Activated naive CD4-positive, alpha-beta T cell treated with anti-CD3 and anti-CD28 coated beads, Interleukin-2, amount 50 U/mL, for 72 hours (primary cell): ENCODE measurements at places on chromosomes 5 and 9.

DNA sequence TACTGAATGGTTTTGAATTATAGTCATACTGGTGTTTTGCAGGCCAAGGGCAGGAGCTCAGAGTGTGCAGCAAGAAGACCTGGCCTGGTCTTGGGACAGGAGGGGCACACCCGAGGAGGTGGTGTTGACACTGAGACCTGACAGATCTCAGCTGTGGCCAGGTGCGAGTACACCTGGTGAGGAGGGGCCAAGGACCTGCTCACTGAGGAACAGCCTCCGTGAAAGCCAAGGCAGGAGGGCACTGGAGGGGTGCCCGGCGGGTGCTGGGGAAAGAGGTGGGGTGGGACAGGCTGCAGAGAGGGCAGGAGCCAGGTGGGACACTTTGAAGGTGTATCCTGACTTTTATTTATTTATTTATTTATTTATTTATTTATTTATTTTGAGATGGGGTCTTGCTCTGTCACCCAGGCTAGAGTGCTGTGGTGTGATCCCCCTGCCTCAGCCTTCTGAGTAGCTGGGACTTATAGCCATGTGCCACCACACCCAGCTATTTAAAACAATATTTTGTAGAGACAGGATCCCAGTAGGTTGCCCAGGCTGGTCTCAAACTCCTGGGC is 23.3 kb upstream of the LAMC3 start:
- DNase-seq: no peak

GRCh38 chr9:15299374-15299939 is 7.6 kb downstream of the TTC39B start:
- peak; percentile 72 for DNase-seq

DNA sequence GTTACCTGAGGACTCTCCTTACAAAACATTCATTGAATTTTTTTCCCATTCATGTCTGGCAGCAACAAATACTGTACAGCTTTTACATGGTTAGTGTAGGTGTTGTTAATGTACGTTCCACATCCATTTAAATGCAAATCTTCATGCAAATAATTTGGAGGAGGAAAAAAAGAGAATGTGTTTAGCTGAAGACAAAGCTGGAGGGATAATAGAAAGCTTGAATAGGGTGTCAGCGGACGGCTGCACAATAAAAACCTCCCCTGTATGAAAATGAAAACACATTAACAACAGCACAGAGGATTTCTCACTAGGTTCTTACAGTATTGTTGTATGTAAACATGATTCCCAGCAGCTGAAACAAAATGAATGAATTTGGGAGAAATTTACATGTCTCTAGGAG is 231.5 kb downstream of the ZNF608 start:
- DNase-seq: no peak

DNA sequence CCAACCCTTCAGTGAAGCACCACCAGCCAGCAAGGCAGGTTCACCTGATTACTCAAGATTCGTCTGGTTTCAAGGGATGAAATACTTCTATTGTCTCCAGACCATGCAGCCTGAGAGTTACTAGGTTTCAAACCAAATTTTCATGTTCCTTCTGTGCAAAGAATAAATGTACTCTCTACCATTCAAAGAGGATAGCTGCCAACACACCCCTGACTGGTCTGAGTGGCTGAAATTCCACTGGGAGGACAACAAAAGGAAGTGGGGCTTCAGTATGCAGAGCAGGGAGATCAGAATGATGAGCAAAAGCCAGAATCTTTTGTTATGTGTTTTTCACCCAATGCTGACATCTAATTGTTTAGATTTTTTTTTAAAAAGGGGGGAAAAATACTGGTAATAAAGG is 356.3 kb downstream of the BNC2 start:
- DNase-seq: no peak

DNA sequence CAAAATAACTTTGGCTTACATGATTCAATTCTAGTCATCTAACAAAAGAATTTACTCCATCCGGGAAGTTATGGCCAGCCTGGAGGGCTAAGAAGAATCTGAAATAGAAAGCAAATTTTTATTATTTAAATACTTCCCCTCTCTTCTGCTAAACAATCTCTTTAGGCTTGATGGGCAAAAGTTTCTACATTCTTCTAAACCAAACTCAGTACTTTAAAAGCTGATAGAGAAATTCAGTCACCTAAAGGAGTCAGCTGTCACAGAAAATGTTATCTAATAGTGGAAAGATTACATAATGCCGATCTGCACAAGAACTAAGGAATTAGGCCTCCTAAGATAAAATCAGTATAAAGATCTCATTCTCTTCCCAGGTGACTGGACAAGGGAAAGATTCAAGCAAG is 32.4 kb downstream of the GNAQ start:
- no peak for DNase-seq

GRCh38 chr9:90641884-90642487 is 638 bp downstream of the DIRAS2 start:
- DNase-seq: no peak

DNA sequence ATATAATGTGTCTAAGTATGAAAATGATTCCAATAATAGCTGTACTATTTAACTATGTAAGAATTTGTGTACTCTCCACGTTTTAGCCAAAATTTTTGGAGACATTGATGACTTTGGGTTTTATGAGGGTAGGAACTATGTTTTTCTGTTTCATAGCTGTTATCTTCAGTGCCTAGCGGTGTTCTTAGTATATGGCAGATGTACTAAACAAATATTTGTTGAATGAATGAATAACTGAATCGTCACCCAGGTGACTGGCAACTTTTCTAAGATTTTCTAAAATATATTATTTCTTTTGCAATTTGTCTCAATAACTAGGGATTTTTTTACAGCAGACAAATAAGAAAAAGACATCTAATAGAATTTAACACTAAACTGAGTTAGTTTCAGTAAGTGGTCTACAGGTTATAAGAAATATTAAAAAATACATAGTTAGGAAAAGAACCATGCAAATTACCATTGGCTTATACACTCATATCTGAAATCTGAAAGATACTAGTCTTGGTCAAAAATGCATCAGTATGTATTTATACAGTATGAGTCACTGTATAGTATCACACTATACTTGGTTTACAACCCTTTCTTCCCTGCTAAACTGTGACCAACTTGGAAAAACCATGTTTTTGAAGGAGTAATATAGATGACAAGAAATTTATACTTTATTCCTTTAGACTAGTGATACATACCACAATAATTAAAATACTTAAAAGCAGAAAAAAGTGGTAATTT is 10.5 kb upstream of the ERCC6L2 start:
- no peak for DNase-seq

GRCh38 chr9:6109571-6109970 is 94.1 kb upstream of the RANBP6 start:
- no peak for DNase-seq

GRCh38 chr5:141564216-141564692 is 54.5 kb downstream of the DIAPH1 start:
- peak; percentile 62 for DNase-seq

GRCh38 chr9:116207371-116208111 is 54.0 kb downstream of the PAPPA start:
- DNase-seq: no peak

DNA sequence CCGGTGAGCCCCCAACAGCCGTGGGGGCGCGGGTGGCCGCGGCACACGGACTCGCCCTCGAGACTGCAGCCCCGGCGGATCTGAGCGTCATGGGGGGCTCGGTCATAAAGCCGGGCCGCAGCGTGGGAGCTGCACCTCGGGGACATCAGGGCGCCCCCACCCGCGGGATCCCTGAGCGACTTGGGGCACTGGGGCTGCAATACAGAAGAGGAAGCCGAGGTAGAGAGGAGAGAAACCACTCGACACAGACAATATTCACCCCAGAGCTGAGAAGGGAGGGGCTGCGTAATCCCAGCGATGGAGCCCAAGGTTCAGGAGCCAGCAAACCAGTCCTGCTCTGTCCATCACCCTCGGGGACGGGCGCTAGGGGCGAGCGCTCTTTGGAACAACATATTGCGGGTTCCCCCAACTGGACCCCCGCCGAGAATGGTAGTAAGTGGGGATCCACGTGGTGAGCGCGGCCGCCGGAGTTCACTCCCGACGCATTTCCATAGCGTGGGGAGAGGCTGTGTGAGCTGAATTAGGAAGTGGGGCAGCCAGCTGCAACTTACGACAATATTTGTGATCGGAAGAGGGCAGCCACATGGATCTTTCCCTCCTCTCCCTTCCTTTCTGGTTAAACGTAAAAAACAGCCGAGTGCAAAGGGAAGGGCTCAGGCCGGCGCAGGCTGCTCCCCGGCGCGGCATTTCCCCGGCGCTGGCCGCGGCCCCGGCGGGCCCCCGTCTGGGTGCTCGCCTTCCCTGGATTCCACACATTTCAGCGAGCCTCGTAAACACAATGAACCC is 9.9 kb downstream of the PTCH1 start:
- DNase-seq: no peak

DNA sequence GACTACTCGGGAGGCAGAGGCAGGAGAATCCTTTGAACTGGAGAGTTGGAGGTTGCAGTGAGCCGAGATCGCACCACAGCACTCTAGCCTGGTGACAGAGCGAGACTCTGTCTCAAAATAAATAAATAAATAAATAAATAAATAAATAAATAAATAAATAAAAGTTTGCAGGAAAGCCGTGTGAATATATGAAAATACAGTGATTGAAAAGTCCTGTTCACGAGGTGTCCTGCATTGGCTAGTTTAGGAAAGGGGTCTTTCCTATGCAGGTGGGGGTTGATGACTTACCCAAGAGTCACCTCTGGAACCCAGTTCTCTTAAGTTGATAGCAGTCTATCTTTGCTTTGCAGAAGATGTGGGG is 7.3 kb downstream of the TENT4A start:
- DNase-seq: no peak

DNA sequence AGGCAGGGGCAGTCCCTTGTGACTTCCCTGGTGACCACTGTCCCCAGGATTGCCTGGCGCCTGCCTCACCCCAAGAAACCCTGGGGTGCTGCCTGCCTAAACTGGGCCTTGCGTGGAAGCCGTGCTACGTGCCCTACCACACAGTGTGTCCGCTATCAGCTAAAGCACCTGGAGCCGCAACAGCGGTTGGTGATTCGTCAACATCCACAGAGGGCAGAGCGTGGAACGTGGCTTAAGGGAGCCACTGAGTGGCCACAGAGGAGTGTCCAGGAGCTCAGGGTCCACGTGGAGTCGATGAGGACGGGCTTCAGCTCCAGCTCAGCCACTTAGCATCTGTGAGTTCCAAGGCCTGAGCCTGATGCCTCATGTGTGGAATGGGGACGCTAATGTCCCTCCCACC is 25.3 kb downstream of the LAMC3 start:
- no peak for DNase-seq

DNA sequence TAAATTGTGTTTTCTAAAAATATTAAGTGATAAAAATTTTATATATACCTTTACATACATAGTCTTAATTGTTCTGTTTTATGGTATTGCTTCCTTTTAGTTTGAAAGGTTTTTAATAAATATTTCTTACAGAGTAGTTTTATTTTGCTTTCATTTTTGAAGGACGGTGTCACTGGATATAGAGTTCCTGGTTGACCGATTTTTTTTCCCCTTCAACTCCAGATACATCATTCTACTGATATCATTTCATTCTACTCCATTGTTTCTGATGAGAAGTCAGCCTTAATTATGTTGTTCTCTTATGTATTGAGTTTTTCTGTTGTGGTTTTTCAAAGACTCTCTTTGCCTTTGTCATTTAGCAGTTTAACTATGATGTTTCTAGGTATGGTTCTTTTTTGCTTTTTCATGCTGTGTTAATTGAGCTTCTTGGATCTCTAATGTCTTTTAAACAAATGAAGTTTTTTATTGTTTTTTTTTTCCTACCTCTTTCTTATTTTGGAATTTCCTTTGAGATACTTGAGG is 30.4 kb downstream of the MTREX start:
- no peak for DNase-seq

DNA sequence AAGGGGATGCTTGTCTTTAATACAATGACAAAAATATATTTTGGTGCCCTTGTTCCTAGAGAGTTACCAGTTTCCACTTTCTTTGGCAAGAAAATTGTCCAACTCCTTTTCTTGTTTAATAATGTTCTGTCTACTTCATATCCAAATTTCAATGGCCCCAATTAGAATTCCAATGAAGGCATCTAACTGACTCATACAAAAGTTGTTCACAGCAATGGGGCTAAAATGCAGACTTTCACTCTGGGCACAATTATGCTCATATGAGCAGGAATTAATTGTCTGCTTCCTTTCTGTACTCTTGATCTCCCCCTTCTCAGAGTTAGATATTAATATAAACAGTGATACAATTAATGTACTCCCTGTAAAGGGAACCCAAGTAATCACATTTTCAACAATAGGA is 42.1 kb upstream of the ZNF622 start:
- no peak for DNase-seq

GRCh38 chr5:172690258-172691075 is 49.4 kb downstream of the NEURL1B start:
- peak; percentile 40 for DNase-seq

- DNase-seq: no peak
These were observed 536.3 kb upstream of the PTPRD start for GRCh38 chr9:11149065-11149464.

- no peak for DNase-seq
These were observed 87.4 kb upstream of the HSPA9 start for GRCh38 chr5:138662599-138662998.

GRCh38 chr5:126603402-126603991 is 2.8 kb downstream of the PHAX start:
- DNase-seq: no peak

GRCh38 chr9:16247188-16247875 is 623.1 kb downstream of the BNC2 start:
- DNase-seq: no peak

GRCh38 chr9:116935149-116935897 is 248.2 kb downstream of the TRIM32 start:
- DNase-seq: no peak

DNA sequence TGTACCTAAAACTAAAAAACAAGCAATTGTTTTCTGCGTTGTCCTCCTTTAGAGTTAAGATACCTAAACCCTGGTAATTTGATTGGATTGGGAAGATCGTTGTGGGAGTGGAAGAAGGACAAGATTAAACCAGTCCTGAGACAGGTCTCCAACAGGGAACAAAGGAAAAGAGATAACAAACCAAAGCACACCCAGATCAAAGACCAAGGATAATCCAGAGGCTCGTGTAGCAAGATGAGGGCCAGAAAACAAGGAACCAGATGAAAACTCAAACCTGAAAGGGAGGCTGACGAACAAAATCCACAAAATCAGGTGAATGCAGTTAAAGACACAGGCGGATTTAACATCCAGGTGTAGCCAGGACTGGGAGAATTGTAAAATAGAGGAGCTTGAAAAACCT is 618.1 kb downstream of the SLCO4C1 start:
- no peak for DNase-seq

DNA sequence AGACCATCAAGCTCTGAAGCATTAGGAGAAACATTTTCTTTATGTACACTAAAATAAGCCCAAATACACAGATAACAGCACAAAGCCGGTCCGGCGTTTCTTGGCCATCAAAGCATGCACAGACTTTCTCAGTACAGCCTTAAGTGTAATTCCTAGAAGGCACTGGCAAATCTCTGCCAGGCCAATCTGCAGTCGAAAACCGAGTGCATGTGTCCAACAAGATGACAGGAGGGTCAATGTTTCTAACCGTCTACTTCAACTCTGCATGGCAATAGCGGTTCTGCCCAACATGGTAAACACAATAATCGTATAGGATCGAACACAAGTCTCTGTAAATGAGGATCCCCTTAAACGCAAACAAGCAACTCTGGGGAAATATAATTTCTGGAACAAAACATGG is 1.1 kb downstream of the ARL15 start:
- DNase-seq: no peak

GRCh38 chr5:37316027-37316426 is 54.9 kb downstream of the NUP155 start:
- DNase-seq: no peak

- no peak for DNase-seq
These were observed 29.7 kb downstream of the GTF3C4 start for GRCh38 chr9:132699956-132700355.
